ENCODE measurements at places on chromosomes 12 and 14. TPM values are rescaled to one million over a fixed set of nuclear protein-coding genes. Genes with fewer than 3 reads are reported as not detected.

GRCh38 chr12:81644503-81644902 is 114.6 kb downstream of the PPFIA2 start:
- DNase-seq: no peak

DNA sequence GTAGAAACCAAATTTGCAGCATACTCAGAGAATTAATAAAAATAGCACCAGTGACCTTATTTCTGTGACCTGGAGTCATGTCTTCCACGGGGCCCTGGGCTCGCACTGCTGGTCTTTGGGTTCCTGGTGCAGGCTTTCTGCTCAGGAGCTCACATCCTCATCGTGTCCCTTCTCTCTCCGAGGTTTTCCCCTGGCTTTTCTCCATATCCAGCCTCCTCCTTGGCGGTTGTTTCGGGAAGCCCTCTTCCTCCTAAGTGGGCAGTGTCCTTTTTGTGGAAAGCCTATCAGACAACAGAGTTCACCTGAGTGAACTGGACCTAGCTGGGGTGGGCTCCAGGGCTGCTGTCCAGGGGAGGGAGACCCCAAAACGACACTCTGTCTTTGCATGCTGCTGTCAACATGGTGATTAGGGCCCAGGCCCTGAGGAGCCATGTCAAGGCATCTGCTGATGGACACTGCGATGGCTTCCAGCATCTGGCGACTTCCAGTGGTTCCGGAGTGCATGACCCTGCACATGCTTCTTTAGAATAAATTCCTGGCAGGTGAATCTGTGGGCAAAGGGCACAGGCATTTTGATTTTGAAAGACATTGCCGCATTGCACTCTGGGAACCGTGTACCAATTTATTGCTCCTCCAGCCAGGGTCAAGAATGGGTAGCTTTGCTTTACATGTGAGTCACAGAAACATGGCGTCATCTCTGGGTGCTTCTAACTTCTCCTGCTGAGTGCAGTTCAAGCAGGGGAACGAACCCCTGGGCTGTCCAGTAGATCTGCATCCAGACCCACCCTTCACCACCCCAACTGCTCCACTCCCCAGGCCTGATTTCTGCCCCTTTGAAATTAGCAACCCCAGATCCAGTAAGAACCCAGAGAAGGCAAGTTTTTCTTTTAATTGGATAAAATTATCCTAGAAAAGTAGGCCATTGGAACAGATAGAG is 136.8 kb downstream of the ADGRD1 start:
- no peak for DNase-seq

DNA sequence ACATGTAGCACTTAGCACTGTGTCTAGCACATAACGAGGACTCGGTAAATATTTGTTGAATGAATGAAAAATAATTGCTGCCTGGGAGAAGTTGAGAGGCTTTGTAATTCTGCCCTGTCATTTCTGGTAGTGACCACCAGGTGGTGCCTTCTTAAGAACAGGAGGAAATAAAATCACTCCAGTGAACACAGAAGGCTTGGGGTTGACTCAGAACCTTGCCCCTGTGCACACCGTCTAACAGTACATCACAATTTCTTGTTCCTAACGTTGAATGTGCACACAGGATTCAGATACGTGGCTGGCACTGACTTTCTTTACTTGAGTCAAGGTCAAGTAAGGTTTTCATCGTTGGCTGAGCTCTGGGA is 91.8 kb downstream of the RGS6 start:
- no peak for DNase-seq

- no peak for DNase-seq
These were observed 118.3 kb downstream of the LRIG3 start for GRCh38 chr12:58801986-58802385.

DNA sequence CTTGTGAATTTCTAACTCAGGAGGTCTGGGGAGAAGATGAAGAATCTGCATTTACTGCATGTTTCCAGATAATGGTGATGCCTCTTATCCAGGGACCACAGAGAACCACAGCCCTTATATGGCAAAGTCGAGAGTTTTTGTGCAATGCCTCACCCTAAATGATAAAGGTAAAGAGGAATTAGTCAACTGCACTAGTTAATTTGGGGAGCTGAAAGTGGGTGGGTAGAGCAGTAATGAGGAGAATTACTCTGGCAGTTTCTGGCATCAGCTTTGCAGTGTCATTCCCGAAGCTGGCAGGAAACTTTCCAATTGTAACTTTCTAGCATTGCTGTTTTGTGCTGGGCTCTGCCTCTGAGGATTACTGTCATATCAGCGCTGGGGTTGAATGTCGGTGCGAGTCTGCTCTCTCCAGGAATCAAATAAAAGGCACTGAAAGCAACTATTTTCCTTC is 10.3 kb downstream of the EGLN3 start:
- DNase-seq: no peak

DNA sequence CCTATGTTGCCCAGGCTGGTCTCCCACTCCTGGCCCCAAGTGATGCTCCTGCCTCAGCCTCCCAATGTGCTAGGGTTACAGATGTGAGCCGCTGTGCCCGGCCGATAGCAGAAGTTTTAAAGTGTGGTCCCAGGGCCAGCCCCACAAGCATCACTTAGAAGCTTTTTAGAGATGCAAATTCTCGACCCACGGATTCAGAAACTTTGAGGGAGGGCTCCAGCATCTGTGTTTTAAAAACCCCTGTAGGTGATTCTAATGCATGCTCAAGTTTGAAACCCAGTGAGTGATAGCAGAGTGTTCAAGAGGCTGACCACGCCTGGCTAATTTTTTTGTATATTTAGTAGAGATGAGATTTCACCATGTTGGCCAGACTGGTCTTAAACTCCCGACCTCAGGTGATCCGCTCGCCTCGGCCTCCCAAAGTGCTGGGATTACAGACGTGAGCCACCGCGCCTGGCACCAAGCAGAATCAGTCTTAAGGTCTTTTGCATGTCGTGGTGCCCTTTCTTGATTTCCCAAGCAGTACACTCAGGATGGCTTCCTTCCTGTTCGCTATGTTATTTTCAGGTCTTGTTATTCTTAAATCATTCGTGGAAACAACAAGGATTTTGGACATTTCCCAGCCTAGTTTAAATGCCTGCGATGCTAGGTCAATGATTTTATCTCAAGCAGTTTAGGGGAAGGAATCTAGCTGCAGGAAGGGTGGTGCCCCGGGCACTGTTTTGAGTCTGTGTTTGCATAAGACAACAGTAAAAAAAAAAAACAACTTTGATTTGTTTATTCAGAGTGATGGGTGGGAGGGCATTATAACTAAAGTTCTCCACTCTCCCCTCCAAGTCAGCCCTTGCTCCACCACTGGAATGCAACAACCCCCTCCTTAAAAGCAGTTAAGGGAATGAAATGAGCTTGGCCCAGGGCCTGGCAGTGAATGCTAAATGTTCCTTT is 9.2 kb upstream of the RILPL2 start:
- DNase-seq: peak; percentile 77

GRCh38 chr14:55973911-55974630 is 144.1 kb upstream of the PELI2 start:
- no peak for DNase-seq

DNA sequence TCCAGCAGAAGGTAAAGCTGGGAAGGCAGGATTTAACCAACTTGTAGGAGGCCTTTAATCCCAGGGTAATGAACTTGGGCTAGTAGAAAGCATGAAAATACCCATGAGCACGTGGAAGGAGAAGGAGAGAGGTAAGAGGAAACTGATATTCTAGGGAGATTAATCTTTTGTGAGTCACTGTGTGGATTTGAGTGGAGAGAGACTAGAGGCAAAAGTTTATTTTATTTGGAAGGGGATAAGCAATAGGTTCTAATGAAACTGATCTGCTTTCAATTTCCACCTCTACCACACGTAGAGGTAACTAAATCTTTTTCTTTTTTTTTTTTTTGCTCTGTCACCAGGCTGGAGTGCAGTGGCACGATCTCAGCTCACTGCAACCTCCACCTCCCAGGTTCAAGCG is 52.1 kb downstream of the PTPN21 start:
- DNase-seq: no peak

GRCh38 chr12:92242907-92243306 is 97.3 kb upstream of the BTG1 start:
- no peak for DNase-seq

DNA sequence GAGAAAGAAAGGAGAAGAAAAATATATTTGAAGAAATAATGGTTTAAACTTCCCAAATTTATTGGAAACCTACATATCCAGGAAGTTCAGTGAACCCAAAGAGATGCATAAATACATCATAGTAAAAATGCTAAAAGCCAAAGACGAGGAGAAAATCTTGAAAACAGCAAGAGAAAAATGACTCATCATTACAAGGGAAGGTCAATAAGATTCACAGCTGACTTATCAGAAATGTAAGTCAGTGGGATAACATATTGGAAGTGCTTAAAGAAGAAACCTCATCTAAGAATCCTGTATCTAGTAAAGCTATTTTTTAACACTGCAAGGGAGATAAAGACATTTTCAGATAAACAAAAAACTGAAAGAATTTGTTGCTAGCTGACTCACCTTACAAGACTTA is 19.9 kb downstream of the RIC8B start:
- DNase-seq: no peak

- peak; percentile 17 for DNase-seq
These were observed 58.4 kb upstream of the DIO3 start for GRCh38 chr14:101502761-101503392.

DNA sequence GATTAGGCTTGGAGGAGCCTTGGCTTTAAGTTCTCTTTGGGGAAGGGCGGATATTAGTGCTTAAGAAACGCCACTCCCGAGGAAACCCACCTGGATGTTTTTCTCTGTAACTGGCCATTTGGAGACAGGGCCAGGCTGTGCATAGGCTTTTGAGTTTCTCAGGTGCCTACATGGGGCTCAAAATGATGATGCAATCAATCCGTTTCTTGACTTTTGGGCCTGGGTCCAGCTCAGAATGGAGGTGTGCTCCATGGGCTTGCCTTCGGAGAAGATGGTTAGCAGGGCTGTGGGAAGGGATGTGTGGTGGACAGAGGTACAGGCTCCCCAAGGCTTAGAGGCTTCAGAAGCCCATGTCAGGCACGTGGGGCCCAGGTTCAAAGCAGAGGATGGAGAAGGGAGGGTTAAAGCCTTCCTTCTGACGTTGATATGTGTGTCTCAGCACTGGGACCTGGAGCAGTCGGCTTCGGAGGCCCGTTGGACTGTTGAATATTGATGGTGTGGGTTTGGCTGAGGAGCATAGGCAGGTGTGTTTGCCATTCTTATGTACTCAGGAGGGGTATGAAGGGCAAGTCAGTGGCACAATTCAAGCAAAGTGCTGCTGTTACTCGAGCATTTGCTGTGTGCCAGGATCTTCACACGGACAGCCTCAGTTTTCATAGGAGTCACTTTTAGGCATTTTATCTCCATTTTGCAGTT is 82.8 kb downstream of the SLC25A47 start:
- peak; percentile 44 for DNase-seq

GRCh38 chr12:56679883-56680575 is 8.1 kb downstream of the PTGES3 start:
- DNase-seq: peak; percentile 15

DNA sequence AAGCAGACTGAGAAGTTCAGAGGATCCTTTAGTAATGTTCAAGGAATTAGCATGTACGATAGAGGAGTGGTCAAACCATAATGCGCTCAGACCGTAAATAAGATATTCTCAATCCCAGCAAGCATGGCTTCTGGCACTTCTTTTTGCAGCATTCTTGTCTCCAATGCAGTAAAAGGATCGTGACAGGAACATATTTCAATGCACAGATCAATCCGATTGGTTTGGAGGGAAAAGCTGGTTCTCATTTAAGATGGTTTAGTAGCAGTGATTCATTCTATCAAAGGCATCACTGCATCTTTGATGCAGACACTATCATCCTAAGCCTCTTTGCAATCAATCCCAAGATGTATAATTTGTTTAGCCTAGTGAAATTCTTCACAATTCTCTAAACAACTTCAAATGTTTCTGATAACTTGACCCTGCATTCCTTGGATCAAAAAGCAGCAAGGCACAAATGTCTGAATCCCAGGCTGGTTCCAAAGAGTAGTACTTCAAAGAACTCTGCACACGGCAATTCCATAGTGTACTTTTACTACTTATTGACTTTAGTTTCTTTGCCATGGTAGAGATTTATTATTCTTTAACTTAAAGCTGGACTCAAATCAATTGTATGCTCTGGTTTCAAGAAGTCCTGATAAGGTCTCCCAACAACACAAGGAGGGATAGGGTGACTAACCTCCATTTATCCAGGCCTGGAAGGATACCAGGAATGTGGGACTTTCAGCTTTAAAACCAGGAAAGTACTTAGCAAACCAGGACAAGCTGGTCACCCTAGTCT is 96.8 kb upstream of the MDM1 start:
- DNase-seq: no peak

DNA sequence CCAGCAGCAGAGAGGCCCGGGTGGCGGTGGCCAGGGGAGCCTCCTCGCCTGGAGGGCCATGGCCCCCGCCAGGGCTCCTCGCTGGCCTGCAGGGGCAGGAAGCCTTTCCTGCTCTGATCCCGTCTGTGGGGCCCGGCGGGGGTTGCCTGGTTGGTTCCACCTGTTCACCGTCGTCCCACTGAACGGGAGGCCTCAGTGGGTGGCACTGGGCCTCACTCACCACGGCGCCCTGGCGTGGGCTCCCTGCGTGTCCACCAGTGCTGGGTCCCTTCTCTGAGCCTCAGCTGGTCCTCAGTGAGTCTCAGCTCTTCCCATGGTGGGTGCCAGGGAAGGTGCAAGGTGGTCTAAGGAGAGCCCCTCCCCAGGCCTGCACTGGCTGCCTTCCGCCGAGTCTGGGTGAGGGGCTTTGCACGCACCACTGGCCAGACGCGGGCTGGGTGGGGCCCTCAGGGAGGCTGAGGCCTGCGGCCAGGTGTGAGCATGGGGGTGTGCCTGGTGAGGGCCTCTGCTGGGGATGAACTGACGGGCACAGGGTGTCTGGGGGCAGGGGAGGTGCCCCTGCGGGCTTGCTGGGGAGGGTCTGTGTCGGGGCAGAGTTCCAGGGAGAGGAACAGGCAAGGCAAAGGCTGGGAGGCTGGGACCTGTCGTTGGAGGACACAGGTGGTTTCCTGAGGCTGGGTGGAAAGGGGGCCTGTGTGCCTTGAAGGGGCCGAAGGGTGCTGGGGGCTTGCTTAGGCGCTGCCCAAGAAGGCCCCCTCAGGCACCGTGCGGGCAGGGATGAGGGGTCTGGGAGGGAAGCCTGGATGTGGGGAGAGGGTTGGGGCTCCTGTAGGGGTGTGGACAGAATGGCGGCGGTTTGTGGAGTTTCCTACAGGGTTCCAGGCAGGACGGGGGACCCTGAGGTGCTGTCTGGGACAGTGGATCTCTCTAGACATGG is 339.8 kb downstream of the TMEM121 start:
- DNase-seq: peak; percentile 57

DNA sequence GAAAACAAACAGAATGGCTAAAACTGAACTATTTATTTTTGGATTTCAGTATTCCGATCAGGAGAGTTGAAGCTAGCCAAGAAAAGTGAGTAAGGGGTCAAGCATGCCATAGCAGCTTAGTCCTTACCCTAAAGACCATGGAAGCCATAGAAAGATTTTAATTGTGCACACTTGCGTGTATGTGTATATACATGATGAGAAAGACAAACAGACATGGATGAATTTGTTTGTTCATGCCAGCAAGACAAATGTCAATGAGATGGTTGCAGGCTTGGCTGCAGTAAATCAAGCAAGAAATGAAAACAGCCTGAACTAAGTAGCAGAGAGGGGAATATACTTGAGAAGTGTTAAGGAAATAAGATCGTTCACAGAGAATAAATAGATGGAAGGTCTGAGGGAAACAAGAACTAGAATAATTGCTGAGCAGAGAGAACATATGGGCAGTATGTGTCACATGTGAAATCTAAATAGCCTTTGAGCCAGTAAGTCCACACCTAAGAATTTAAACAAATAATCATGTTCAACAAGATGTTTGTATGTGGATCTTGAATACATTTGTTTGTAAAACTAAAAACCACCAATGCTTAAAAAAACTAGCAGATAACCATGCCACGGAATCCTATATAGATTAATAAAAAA is 14.8 kb downstream of the SNW1 start:
- no peak for DNase-seq

The MYF6 gene
- total RNA-seq: not detected

The FNTB gene
- total RNA-seq: 13.2 TPM

The DAO gene
- total RNA-seq: not detected

The TEAD4 gene
- 29.0 TPM for total RNA-seq

The SIX4 gene
- total RNA-seq: 6.0 TPM

Data from aorta (tissue), 5 donors.